ENCODE measurements at places on chromosomes 4 and X. TPM values are rescaled to one million over a fixed set of nuclear protein-coding genes. Genes with fewer than 3 reads are reported as not detected.
A peak's percentile ranks its signal among the peaks of the same experiment; 100 is the strongest.

DNA sequence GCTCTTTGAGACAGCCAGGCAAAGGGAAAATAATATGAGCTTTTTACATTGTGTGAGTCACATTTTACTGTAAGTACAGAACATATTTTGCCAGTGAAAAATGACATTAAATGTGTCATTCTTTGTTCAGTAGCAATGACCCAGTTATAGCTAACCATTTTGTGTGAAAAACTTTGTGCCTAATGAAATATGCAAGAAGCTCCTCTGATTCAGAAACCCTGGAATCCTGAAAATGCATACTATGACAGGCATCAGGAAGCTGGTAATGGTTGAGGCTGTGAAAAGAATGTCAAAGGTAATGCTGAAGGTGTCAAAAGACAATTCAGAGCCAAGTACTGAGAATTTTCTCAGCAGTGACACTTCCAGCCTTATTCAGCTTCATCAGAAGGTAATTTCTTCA is 549.5 kb upstream of the SMIM31 start:
- no peak for DNase-seq

GRCh38 chr4:184666670-184667069 is 17.1 kb downstream of the PRIMPOL start:
- no peak for DNase-seq

GRCh38 chr4:45568694-45569093 is 555.2 kb downstream of the GABRG1 start:
- no peak for DNase-seq

The UGT8 gene
- polyA plus RNA-seq = 10.7 TPM

DNA sequence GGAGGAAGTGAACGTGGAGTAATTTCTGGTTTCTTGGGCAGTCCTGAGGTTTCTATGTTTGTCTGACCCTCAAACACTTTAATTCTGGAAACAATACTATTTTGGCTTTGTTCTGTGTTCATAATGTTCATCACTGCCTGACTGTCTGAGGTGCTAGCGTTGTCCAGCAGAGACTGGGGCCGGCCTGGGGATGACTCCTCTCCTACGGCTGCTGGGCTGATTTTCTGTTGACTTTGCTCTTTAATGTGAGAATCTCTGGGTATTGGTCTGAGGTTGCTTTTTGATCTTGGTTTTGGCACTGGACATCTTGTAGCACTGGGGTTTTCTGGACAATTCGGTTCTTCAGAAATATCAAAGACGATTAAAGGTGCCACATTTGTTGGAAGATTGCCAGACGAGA is 75.8 kb downstream of the RPS3A start:
- no peak for DNase-seq

- peak; percentile 37 for DNase-seq
These were observed 28.8 kb upstream of the SOWAHD start for GRCh38 chrX:119729408-119730201.

The UCHL1 gene
- 19.5 TPM for polyA plus RNA-seq

- no peak for DNase-seq
These were observed 18.0 kb upstream of the UBA1 start for GRCh38 chrX:47175588-47175980.

DNA sequence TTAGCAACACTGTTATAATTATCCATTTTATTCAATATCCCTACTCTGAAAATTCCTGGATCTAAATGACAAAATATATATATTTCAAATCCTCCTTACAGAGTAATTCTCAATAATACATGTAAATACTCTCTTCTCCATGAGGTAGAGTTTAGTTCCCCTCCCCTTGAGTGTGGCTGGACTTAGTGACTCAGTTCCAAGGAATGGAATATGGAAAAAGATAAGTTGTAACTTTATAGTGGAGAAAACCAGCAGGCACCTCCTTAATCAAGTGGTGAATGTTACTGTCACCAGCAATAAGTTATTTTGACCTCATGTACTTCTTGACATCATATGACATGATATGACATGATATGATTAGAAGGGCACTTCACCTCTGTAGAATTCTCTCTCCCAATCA is 302.0 kb downstream of the RAB28 start:
- no peak for DNase-seq

- DNase-seq = no peak
These were observed 3.3 kb upstream of the DUSP9 start for GRCh38 chrX:153643431-153644351.

DNA sequence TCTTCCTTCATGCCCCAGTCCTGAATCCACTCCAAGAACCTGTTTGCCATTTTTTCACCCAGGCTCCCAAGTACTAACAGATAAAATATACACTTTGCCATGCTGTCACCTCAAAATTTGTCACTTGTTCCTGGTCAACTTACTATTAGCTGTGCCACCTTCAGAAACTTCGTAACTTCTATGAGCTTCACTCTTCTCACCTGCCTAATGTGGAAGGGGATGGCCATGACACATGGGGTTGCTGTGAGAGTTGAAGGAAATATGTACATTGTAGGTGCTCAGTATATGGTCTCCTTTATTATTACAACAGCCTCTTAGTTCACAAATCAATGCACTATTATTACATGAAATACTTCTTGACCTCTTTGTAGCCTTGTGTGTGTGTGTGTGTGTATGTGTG is 10.4 kb downstream of the TMSB4X start:
- no peak for DNase-seq

Data from right lung (tissue), 10 donors.